ENCODE measurements at places on chromosomes 12 and 14.

GRCh38 chr12:76680940-76681339 lies 83.0 kb upstream of the ZDHHC17 start:
- no peak for DNase-seq

GRCh38 chr12:128795530-128796361 lies 28.0 kb downstream of the SLC15A4 start:
- DNase-seq, result no peak

DNA sequence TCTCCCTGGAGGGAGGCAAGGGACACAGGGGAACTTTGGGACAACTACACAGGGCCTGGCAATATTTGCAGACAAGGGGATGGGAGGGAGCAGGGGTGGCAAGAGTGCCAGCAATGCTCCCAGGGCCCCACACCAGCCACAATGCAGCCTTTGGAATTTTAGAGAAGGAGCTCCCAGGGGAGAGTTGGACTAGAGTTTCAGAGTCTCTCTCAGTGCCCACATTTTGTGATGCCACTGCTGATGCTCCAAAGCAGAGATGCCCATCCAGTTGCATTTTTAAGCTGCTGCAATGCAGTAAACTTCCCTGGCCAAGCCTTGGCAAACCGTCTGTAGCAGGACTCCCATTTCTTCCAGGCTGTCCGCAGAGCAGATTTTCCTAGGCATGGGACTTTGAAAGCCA lies 98.9 kb downstream of the ZFP36L1 start:
- no peak for DNase-seq

- no peak for DNase-seq
Observed at GRCh38 chr14:47539031-47539461, 136.4 kb downstream of the MDGA2 start.

DNA sequence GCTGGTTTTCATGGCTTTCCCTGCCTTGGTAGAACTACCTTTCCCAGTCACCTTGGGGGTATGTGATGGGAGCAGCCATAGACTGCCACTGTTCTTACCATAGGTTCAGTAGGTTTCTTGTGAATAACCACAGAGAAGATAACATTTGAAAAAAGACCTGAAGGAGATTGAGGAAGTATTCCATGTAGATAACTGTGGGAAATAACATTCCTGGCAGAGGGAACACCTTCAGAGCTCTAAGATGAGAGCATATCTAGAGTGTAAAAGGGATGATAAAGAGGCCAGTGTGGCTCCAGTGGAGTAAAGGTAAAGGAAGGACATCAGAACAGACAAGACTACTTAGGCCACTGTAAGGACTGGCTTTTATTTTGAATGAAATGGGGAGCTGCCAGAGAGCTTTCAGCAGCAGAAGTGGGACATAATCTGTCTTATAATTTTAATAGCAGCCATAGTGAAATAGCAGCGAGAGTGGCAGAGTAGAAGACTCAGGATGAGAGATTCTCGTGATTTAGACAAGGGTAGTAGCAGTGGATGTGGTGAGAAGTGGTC lies 82.6 kb upstream of the KCNH3 start:
- no peak for DNase-seq

- DNase-seq, result no peak
Observed at GRCh38 chr14:85416771-85417170, 113.2 kb upstream of the FLRT2 start.

DNA sequence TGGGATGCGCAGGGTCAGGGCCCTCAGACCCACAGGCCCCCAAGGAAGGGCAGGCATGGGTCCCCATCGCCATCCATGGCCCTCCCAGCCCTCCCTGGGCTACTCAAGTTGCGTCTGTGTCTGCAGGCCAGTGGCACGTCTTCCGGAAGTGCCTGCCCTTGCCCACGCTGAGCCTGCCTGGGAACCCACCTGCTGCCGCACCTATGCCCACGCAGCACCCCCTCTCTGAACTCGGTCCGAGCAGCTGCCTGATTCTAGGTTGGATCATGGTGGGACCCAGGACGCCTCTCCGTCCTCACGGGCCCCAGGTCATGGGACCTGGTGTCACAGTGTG lies 182.8 kb downstream of the ADGRD1 start:
- DNase-seq, result no peak

DNA sequence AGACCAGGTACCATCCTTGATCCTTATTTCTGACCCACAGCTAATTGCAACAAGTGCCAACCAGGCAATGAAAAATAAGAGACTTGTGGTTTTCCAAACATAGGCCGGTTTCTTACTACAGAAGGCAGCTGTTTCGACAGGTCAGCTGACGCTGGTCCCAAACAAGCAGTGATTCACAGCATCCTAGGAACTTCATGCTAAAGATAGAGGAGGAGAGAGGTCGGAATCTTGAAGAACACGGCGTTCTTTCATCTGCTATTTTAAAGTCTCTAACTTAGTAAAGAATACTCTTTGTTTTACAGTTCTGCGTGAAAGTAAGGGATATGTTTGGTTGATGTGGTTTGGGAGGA lies 28.1 kb upstream of the ADGRD1 start:
- no peak for DNase-seq

DNA sequence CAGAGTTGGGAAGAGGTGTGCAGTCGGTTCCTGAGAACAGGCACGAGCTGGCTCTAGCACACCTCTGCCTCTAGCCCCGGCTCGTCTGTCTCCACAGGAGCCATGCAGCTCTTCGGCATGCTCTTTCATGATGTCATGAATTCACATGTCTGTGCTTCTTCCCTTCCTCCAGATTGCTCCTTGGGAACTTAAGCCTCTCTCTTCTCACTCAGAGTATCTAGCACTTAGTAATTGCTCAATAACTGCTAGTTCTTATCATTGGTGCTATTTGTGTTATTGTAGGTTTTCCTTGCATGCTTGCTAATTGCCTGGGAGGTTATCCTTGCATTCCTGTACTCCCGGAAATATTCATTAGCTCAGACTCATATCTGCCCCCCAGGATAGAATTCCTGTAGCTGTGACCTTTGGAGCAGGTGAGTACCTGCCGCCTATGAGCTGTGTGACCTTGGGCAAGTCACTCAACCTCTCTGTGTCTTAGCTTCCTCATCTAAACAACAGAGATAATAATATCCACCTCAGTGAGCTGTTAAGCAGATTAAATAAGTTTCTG lies 19.5 kb downstream of the FAM181A start:
- no peak for DNase-seq

GRCh38 chr12:101372431-101372830 lies 35.1 kb downstream of the ARL1 start:
- no peak for DNase-seq

DNA sequence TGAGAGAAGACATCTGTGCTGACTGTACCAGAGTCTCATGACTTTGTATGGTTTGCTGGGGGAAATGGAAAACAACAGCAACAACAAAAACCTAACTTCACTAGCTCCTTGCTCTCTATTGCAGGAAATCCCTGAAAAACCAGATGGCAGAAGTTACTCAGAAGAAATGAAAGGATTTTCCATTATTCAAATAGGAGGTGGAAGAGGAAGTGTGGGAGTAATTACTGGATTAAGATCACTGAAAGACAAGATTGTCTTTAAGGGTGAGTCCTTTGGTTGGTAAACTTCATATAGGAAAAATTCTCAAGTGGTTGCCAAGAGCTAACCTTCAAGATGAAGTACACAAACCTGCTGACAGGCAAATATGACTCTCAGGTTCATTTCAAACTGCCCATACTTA lies 391.9 kb upstream of the ATP2B1 start:
- DNase-seq, result no peak

DNA sequence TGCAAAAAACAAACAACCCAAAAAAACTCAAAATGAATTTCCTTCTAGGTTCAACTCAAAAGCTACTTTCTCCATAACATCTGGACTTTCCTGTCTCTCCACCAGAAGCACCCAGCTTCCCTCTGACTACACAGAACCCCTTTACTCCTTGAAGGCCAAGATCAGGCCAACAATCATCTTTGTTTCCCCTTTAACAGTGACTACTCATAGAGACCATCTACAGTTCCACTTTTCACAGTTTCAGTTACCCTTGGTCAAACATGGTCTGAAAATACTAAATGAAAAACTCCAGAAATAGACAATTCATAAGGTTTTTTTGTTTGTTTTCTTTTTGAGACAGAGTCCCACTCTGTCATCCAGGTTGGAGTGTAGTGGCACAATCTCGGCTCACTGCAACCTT lies 11.8 kb downstream of the GCH1 start:
- DNase-seq, result no peak

DNA sequence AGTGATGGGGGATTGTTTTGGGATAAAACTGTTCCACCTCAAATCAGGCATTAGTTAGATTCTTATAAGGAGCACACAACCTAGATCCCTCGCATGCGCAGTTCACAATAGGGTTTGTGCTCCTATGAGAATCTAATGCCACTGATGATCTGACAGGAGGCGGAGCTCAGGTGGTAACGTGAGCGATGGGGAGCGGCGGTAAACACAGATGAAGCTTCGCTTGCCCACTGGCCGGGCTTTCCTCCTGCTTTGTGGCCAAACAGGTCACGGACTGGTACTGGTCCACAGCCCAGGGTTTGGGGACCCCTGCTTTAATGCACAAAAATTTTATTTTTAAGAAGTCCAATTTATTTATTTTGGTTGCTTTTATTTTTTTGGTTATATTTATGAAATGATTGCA lies 238.8 kb downstream of the AACS start:
- no peak for DNase-seq

DNA sequence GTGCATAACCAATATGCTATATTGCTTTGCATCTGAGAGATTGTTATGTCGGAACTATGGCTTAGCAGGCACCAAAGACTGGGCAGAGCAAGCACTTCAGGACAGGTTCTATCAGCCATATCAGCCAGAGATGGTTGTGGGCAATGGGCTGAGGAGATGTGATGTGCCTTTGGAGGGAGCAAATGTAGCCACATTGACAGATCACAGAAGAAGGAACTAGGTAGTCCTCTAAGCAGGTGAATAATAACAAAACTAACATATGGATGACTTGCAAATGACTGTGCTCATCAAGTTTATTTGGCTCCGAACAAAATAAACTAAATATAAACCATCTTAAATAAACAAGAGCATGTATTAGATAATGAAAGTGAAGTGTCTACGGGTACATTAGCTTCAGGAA lies 291.7 kb downstream of the RMST start:
- no peak for DNase-seq

DNA sequence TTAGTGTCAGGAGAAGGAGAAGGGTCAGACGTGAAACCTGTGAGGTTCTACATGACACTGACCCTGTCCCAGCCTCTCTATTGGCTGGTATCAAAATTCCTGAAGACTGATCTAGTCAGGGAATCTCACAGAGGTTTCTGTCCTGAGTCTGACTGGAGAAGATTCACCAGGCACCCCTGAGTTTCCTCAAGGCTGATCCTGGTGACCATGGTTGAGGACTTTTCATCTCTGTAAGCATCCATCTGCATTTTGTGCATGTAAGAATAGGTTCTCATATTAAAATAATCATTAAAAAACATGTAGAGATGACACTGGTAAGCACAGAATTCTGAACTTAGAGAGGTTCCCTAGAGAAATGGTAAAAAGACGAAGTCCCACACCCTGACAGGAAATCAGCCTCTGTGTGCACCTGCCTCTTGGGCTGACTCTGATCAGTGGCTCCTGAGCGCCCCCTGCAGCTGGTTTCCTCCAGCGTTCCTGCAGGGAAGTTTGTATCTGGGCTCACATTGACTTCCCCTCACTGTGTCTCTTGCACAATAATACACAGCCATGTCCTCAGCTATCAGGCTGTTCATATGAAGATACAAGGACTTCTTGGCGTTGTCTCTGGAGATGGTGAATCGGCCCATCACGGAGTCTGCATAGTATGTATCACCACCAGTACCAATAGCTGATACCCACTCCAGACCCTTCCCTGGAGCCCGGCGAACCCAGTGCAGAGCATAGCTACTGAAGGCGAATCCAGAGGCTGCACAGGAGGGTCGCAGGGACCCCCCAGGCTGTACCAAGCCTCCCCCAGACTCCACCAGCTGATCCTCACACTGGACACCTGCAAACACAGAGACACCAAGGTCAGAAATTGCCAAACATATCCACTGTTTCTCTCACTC lies 991.9 kb downstream of the TMEM121 start:
- DNase-seq, result peak; percentile 69

DNA sequence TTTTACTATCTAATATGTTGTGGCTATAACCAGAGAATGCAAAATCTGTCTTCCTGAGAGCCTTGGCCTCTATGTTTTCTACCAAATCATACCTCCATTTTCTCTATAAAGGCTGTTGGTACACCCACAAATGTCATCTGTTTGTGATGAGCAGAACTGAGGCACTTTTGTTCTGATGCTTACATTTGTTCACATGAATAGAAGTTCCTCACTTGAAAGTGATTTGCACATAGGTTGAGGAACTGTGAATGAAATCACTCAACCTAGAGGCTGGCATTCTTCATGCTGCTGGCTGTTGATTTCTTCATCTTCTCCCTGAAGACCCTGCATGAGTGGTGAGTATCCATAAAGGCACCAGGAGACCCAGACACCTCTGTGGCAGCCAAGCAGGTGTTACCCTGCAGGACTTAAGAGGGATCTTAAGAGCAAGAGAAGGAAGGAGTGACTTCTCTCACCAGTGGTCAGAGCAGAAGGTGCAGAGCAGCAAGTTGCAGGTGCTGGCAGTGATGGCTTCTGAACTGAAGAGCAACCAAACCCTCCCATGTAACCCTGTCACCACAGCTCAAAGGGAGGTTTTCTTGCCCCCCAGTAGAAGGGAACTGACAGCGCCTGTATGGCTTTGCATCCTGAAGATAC lies 110.3 kb downstream of the HMGA2 start:
- DNase-seq, result no peak

GRCh38 chr12:132542661-132543060 lies 52.7 kb downstream of the FBRSL1 start:
- DNase-seq, result no peak

Measured in stimulated activated CD4-positive, alpha-beta T cell treated with anti-CD3 and anti-CD28 coated beads, TNF-alpha, amount 100 ng/mL, for 1 hour (primary cell).